Activated naive CD8-positive, alpha-beta T cell treated with anti-CD3 and anti-CD28 coated beads, Interleukin-2, amount 10 ng/mL, durations not matched to agents 7 days and 5 days (primary cell): ENCODE measurements at places on chromosomes 5 and 9. TPM values are rescaled to one million over a fixed set of nuclear protein-coding genes. Genes with fewer than 3 reads are reported as not detected.
A peak's percentile ranks its signal among the peaks of the same experiment; 100 is the strongest.

DNA sequence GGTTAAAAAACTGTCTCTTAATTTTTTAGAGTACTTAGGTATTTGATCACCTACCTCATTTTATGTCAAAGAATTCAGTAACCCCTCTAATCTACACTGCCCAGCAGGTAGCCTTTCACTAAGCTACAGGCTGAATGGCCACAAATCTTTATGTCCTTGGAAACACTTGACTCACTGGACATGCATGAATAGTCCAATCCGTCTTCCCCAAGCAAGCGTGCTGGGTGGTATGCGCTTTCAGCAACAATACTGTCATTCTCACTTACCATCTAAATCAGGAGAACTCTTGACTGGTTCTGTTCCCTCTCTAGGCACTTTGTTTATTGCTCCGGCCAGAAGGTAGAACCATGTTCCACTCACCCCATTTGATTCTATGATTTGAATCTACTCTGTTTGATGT lies 73.1 kb downstream of the TRPM3 start:
- H3K27me3 ChIP-seq: no peaks in the 10 kb centered on the region
- no peaks in the 10 kb centered on the region for H3K4me1 ChIP-seq
- H3K4me3 ChIP-seq: no peak overlapping the region
- no peak for DNase-seq
- no peak overlapping the region for H3K27ac ChIP-seq

GRCh38 chr5:39270225-39270848 lies 51.0 kb upstream of the FYB1 start:
- DNase-seq: no peak
- H3K36me3 ChIP-seq: no peaks in the 10 kb centered on the region
- peaks cover 36% of the 10 kb centered on the region for H3K4me1 ChIP-seq
- peak overlapping the region; percentile 9 for H3K4me3 ChIP-seq
- H3K27me3 ChIP-seq: no peaks in the 10 kb centered on the region

DNA sequence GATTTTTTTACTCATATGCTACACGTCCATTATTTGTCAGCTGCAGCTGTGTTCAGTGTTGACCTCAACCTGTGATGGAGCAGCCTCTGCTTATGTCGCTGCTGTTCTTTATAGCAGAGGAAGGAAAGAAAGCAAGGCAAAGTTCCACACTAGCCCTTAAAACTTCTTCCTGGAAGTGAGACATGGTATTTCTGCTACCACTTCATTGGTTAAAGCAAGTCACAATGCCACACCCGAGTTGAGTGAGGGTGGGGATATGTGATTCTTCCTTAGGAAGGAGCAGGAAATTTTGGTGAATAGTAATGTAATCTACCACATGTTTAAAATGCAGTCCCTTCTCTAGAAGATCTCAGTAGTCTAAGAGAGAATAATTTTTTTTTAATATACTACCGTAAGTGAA lies 224.8 kb upstream of the DMRT1 start:
- H3K36me3 ChIP-seq: no peaks in the 10 kb centered on the region
- H3K27me3 ChIP-seq: peaks cover 6% of the 10 kb centered on the region
- H3K27ac ChIP-seq: no peak overlapping the region
- no peak overlapping the region for H3K4me3 ChIP-seq

- no peaks in the 10 kb centered on the region for H3K36me3 ChIP-seq
- no peaks in the 10 kb centered on the region for H3K4me1 ChIP-seq
- no peak overlapping the region for H3K4me3 ChIP-seq
- no peak for DNase-seq
- peaks cover 12% of the 10 kb centered on the region for H3K27me3 ChIP-seq
Measured at GRCh38 chr5:74231697-74232096, 408.8 kb downstream of the ENC1 start.

Gene KDM4C
- 77.1 TPM for total RNA-seq

- no peak overlapping the region for H3K4me3 ChIP-seq
- H3K4me1 ChIP-seq: no peaks in the 10 kb centered on the region
- no peak for DNase-seq
- H3K36me3 ChIP-seq: no peaks in the 10 kb centered on the region
- no peak overlapping the region for H3K27ac ChIP-seq
- peaks cover 30% of the 10 kb centered on the region for H3K27me3 ChIP-seq
Measured at GRCh38 chr9:34716711-34717110, 6.8 kb upstream of the CCL21 start.

GRCh38 chr9:2411459-2412215 lies 209.9 kb upstream of the VLDLR start:
- H3K4me3 ChIP-seq: no peak overlapping the region
- DNase-seq: no peak
- H3K36me3 ChIP-seq: no peaks in the 10 kb centered on the region

GRCh38 chr9:8946461-8946860 lies 1146.9 kb upstream of the DMAC1 start:
- no peak for DNase-seq
- no peak overlapping the region for H3K27ac ChIP-seq
- H3K36me3 ChIP-seq: no peaks in the 10 kb centered on the region
- no peaks in the 10 kb centered on the region for H3K4me1 ChIP-seq
- peaks cover 2% of the 10 kb centered on the region for H3K27me3 ChIP-seq

GRCh38 chr9:87763286-87763685 lies 37.4 kb downstream of the CTSL start:
- H3K36me3 ChIP-seq: no peaks in the 10 kb centered on the region
- H3K4me1 ChIP-seq: no peaks in the 10 kb centered on the region
- no peak overlapping the region for H3K4me3 ChIP-seq
- H3K27ac ChIP-seq: no peak overlapping the region

Gene SLC9A3
- total RNA-seq: 2.3 TPM

GRCh38 chr5:44884036-44884435 lies 75.3 kb downstream of the MRPS30 start:
- no peak overlapping the region for H3K27ac ChIP-seq
- no peak for DNase-seq
- H3K36me3 ChIP-seq: no peaks in the 10 kb centered on the region
- peaks cover 3% of the 10 kb centered on the region for H3K4me1 ChIP-seq
- no peak overlapping the region for H3K4me3 ChIP-seq

DNA sequence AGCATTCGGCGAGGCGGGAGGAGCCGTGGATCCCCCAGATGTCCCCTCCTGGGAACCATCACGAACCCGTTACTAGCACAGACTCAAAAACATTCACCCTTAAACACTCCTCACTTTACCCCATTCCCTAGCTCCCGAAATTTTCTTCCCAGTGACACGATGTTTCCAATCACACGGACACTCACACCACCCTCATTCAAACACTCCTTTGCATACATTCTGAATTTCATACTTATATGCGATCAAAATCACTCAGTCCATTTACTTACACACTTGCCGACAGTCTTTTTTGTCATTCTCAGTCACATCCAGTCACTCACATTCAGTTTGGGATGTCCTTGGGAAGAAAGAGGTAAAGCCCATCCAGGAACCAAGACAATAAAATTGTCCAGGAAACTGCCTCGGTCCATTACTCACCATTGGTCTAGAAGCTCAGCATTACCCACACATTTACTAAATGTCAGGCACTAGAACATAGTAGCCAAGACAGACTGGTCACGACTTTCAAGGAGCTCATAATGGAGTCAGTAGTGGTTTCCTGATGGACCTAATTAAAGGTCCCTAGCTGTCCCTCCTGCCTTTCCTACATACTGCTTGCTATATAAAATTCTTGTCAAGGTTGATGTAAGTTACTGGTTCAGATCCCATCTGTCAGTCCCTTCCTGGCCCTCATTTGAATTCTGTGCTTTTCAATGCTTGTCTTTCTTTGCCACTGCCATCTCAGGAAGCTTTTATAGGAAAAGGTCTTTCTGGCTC lies 574 bp downstream of the SLC35A4 start:
- H3K27ac ChIP-seq: peak overlapping the region; percentile 98
- H3K36me3 ChIP-seq: peaks cover 22% of the 10 kb centered on the region
- no peaks in the 10 kb centered on the region for H3K27me3 ChIP-seq
- peak overlapping the region; percentile 89 for H3K4me3 ChIP-seq

Gene DDX4
- 0.28 TPM for total RNA-seq

DNA sequence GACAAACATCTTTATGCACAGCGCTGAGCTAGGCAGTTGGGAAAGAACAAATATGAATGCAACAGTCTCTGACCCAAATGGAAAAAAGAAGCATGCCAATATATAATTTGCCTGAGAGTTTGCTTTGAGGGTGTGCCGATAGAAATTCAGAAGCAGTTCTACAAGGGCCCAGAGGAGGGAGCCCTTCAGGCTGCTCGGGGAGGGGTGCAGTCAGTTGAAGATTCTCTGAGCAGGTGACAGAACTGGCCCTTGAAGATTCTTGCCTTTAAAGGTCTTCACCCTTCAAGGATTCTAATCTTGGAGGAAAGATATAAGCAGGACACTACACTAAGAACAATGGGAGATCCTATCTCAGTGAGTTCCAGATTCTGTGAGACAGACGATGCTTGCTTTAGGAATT lies 3.7 kb upstream of the PAPPA start:
- no peak overlapping the region for H3K27ac ChIP-seq
- no peak overlapping the region for H3K4me3 ChIP-seq
- peaks cover 25% of the 10 kb centered on the region for H3K27me3 ChIP-seq
- H3K4me1 ChIP-seq: peaks cover 4% of the 10 kb centered on the region

DNA sequence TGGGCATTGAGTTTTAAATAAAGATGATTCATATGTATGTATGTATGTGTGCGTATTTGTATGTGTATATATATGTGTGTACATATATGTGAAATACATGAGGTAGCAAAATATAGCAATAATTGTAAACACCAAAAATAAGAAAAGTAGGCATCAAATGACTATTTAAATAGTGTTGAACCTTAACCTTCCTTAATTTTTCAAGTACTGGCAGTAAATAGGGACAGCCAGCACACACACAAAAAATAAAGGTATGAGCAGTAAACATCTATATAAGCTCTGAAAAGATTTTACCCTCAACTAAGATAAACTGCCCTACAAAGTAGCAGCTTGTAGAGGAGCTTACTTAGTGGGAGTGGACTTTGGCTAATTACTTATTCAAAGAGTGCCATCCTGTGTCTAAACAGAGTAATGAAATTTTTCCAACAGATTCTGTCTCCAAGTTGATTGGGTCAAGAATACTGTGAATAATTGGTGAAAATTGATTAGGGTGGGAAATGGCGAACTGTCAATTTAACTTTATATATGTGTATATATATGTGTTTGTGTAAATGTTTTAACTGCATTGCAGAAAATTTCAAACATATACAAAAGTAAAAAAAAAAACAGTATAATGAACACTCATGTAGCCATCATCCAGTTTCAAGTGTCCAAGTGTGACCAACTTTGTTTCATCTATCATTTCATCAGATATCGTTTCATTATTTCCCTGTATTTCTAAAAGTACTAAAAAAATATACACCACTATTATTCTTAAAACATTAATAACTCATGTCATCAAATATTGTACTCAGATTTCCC lies 2.0 kb upstream of the ADAMTS6 start:
- no peaks in the 10 kb centered on the region for H3K27me3 ChIP-seq
- H3K4me3 ChIP-seq: no peak overlapping the region
- H3K27ac ChIP-seq: peak overlapping the region; percentile 97
- no peak for DNase-seq
- peaks cover 2% of the 10 kb centered on the region for H3K36me3 ChIP-seq

DNA sequence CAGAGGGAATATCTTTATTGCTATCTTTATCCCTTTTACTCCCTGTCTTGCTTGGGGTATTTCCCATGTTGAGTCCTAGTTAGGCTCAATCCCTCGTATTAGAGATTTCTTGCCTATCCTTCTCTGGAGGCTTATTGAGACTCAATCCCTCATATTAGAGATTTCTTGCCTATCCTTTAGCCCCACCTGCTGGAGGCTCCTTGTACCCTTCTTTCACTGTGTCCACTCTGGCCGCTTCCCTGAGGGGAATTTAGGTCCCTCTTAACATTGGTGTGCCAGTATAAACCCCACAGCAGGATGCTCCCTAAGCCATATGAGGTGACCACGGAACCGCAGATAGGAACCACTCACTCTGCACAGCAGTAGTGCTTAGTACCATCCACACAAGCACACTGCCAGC lies 110.7 kb upstream of the MAMDC2 start:
- H3K4me3 ChIP-seq: no peak overlapping the region
- no peaks in the 10 kb centered on the region for H3K4me1 ChIP-seq
- no peak for DNase-seq

Gene NANS
- 30.0 TPM for total RNA-seq

DNA sequence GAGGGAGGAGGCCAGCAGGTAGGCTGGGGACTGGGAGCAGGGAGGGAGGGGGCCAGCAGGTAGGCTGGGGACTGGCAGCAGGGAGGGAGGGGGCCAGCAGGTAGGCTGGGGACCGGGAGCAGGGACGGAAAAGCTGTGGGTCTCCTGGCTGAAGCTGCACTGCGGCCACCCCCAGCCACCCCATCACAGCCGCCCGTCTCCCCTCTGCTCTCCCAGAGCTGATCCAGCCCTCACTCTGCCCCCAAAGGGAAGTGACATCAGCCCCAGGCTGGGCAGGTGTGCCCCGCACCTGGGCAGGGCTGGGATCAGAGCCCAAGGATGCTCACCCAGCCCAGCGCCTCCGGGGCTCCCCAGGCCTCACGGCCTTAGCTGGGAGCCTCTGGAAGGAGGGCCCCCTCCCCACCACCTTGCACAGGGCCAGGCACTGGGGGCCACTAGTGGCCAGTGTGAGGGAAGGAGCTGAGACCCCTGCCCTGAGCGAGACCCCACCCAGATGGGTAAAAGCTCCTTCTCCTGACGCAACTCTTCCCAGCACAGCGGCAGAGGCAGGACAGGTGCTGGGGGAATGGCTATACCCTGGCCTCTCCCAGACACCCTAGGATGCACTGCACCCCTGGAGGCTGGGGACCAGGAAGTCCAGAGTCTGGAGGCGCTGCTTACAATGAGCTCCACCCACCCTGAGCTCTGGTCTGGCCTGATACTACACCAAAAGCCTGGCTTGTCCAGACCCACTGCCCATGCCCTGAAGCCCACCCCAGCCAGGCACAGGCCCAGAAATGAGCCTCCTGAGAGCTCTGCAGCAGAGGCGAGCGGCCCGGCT lies 11.6 kb downstream of the AGPAT2 start:
- H3K36me3 ChIP-seq: no peaks in the 10 kb centered on the region
- H3K4me3 ChIP-seq: no peak overlapping the region
- no peaks in the 10 kb centered on the region for H3K4me1 ChIP-seq
- no peaks in the 10 kb centered on the region for H3K27me3 ChIP-seq
- H3K27ac ChIP-seq: no peak overlapping the region

Gene TEX48
- total RNA-seq: not detected

- H3K27me3 ChIP-seq: peaks cover 4% of the 10 kb centered on the region
- DNase-seq: no peak
- H3K4me3 ChIP-seq: no peak overlapping the region
- H3K27ac ChIP-seq: no peak overlapping the region
Measured at GRCh38 chr9:70073193-70073592, 29.5 kb downstream of the MAMDC2 start.

Gene LIFR
- not detected for total RNA-seq

GRCh38 chr9:113631137-113631765 lies 167.7 kb downstream of the RGS3 start:
- H3K27ac ChIP-seq: no peak overlapping the region
- H3K36me3 ChIP-seq: no peaks in the 10 kb centered on the region
- no peaks in the 10 kb centered on the region for H3K4me1 ChIP-seq
- no peak for DNase-seq
- H3K27me3 ChIP-seq: peaks cover 8% of the 10 kb centered on the region

Gene SEMA5A
- 0.14 TPM for total RNA-seq
